ENCODE measurements at places on chromosomes 16 and 17.

GRCh38 chr17:81513753-81514488, 1.3 kb upstream of the ACTG1 start:
- DNase-seq: peak; percentile 67

DNA sequence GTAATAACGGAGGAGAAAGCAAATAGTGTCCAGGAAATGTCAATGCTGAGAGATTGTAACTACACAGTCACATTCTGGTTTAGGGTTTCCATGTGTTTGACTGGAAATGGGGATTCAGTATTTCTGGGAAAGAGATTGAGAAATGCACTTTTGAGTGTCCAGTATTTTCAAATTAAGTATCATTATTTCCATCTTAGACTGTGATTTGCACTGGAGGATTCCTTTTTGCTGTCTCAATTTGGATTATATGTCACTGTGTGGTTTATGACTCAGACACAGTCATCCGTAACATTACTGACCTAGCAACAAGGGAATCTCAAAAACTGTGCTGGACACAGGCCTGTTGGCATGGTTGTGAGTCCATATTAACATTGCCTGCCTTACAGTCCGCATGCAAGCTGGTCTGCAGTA, 681.4 kb downstream of the CDH11 start:
- DNase-seq: no peak

DNA sequence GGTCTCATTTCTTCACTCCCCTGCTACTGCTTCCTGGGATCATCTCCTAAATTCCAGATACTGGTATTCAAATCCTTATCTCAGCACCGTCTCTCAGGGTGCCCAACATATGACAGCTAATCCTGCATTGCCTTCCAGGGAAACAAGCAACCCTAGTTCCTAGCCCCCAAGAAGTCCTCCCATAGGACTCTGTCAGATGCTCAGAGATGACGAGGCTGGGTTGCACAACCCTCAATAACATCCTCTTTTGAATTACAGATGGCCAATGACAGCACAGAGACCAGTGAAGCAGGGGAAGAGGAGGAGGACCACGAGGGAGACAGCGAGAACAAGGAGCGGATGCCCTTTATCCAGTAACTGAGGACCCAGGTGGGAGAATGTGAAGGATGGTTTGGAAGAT, 45.0 kb upstream of the CLEC3A start:
- DNase-seq: no peak

DNA sequence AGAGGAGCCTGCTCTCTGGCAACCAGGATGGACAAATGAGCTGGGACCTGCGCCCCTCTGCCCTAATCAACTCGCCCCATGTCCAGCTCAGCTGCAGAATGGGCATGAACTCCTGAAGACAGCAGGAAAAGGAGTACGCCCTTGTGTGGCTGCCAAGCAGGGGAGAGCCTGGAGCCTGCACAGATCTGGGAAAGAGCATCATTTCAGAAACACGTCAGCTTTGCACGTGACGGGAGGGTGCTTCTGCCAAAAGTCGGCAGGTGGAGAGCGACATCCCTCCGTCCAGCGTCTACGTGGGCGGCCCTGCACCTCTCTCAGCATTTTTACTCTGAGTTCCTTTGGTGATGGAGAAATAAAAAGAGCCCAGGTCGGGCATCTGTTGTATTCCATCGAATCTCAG, 18.5 kb downstream of the NME3 start:
- DNase-seq: no peak

- no peak for DNase-seq
Measured at GRCh38 chr17:62566996-62567578, 60.4 kb upstream of the MRC2 start.

DNA sequence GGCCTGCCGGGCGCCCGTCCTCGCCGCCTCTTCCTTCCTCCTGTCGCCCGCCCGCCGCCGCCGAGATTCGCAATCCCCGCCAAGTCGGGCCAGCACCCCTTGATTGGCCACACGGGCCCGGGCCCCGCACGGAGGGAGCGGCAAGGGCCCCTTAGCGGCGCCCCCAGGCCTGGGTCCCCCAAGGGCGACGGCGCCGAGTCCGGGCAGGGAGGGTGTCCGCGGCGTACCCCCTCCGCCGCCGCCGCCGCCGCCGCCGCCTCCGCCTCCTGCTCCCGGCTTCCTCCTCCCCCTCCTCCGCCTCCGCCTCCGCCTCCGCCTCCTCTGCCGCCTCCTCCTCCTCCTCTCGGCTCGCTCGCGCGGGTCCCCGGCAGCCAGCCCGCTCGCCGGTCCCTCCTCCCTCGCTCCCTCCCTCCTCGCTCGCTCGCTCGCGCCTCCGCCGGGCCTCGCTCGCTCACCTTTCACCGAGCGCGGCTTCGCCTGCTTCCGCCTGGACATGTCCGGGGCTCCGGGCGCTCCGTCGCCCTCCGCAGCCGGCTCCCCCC, 561 bp downstream of the ZNF423 start:
- peak; percentile 27 for DNase-seq

GRCh38 chr17:15408803-15409202, 58.6 kb downstream of the CDRT4 start:
- no peak for DNase-seq
